ENCODE measurements at places on chromosomes 6 and 20.

DNA sequence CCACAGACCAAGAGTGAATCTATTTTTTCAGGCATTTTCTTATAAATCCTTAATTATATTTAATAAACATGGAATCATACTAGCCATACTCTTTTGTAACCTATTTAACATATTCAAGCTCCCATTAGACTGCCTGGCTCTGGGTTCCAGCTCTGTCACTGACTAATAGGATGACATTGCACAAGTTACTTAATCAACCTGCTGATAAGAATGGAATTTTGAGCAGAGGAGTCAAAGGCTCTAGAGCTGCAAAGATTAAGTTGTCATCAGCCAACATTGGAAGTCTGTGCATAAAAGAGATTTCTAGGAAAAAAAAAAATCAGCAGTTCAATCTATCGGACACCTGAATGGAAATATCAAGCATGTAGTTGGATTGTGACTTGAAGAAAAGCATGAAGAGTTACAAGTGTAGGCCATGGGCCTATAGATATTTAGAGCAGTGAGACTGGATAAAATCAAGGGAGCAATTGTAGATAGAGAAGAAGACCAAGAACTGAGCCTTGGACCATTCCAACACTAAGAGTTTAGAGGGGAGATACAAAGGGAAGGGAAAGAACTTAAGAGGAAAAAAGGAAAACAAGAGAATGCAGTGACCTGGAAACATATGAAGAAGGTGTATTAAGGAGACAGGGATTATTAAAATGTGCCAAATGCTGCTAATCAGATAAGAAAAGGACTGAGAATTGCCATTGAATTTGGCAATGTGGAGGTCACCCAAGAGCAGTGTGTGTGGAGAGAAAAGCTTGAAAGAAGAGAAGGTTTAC, 11.0 kb upstream of the HINT3 start:
- DNase-seq, result no peak

GRCh38 chr6:83071023-83071422, 3.6 kb downstream of the DOP1A start:
- DNase-seq, result no peak

DNA sequence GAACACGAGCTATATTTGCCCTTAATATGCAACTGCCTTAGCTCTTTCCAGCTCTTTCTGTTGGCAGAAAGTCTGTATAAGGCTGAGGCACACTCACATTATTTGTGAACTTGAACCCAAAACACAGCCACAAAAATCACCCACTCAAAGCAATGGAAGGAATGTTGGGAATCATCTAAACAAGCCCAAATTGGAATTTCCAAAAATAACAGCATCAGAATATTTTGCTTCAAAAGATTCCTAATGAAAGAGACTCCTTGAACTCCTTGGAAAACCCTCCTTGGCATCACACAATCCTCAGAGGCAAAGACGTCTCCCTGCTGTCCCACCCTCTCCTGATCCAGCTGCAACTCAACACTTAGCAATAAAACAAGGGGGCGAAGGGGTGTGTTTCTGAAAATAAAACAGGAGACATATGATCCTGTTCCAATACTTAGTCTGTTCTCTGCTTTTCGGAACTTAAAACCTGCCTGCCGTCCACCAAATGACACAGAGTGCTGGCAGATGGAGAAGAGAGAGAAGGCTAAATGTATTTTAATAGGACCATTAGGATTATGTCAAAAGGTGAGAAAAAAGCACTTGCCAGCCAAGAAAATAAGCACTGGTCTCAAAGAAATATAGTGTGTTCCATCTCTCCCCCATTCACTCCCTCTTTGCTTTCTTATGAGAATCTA, 320.7 kb upstream of the JARID2 start:
- DNase-seq, result no peak

- DNase-seq, result no peak
Observed at GRCh38 chr6:35371494-35372262, 29.3 kb downstream of the PPARD start.

GRCh38 chr20:9022376-9022775, 46.5 kb upstream of the PLCB4 start:
- DNase-seq, result no peak

DNA sequence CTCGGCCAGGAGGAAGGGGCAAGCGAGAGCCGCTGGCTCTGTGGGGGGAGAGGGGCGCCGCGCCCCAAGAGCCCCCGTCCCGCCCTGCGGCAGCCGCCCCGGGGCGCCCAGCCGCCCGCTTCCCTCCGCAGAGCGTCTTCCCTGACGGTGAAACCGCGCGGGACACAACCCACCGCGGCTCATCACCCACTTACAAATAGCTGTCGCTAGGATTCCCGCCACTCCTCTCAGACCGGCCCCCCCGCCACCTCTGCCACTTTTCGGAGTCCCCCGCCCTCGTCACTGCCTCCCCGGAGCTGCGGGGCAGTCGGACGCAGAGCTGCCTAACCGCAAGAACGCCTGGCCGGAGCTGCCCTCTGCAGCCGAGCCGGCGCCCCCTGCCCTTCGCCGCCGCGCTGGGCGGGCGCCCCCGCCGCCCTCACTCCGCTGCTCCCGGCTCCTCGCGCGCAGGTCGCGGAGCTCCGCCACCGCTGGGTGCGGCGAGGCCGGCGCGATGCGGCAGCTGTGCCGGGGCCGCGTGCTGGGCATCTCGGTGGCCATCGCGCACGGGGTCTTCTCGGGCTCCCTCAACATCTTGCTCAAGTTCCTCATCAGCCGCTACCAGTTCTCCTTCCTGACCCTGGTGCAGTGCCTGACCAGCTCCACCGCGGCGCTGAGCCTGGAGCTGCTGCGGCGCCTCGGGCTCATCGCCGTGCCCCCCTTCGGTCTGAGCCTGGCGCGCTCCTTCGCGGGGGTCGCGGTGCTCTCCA, at the start of gene SLC35D3:
Gene SLC35D3 (plus strand): TSS at position 366 of the 749 bp plus-strand sequence. CDS start 128 bp downstream, at position 494.
- no peak for DNase-seq

- DNase-seq, result no peak
Observed at GRCh38 chr20:15763366-15763765, 809.9 kb downstream of the KIF16B start.

DNA sequence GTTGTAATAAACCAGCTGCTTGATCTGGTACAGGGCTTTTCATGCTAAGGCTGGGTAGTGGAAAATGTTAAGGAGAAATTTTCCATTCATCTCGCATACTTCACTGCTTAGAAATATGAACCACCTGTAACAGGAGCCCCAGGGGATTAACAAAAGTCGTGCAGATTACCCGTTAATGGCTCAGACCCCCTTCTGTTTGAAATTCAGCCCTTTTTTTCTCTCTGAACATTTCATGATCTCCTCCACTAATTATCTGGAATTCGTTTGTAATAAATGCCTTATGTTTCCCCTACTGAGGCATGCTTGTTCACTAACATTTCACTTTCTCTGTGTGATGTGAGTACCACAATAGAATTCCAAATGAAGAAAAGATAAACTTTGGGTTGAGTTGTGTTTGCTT, 336.4 kb upstream of the HSF2 start:
- no peak for DNase-seq

All from activated T-helper 1 cell treated with anti-CD3 and anti-CD28 coated beads, Interleukin-2, amount 50 U/mL, for 16 hours (primary cell).